ENCODE measurements at places on chromosomes 5 and 9.

DNA sequence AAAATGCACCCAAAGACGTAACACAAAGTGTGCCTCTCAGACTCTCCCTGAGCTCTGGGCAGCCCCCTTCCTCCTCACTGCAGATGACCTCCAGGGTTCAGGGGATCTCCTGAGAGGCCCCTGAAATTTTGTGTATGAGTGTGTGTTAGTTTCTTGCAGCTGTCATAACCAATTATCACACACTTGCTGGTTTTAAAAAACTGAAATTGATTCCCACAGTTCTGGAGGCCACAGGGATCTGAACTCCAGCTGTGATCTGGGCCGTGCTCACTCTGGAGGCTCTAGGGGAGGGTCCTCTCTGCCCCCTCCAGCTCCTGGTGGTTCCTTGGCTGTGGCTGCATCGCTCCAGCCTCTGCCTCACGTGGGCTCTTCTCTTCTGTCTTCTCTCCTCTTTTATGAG is 58.8 kb downstream of the OLFM1 start:
- no peak for DNase-seq

- no peak for DNase-seq
Observed at GRCh38 chr5:71782393-71782770, 63.3 kb downstream of the CARTPT start.

- no peak for DNase-seq
Observed at GRCh38 chr9:99472240-99472915, 250.3 kb downstream of the SEC61B start.

DNA sequence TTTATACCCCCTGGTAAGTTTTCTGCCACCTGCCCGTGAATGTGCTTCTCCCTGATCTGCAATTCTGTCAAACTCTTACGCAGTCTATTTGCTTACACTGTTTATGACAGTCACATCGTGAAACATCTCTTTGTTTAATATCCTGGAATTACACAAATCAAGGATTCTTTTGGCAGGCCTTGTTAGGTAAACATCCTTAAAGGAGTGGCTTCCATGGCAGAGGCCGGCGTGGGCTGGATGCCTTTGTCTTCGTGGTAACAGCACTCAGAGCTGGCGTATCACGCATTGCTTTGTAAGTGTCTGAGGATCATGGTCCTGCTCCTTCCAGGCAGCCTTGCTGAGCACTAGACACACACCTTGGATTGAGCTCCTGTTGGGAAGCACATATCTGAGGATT is 145.7 kb downstream of the IRX1 start:
- no peak for DNase-seq

- DNase-seq: no peak
Observed at GRCh38 chr9:117096138-117096537, 318.7 kb downstream of the ASTN2 start.

DNA sequence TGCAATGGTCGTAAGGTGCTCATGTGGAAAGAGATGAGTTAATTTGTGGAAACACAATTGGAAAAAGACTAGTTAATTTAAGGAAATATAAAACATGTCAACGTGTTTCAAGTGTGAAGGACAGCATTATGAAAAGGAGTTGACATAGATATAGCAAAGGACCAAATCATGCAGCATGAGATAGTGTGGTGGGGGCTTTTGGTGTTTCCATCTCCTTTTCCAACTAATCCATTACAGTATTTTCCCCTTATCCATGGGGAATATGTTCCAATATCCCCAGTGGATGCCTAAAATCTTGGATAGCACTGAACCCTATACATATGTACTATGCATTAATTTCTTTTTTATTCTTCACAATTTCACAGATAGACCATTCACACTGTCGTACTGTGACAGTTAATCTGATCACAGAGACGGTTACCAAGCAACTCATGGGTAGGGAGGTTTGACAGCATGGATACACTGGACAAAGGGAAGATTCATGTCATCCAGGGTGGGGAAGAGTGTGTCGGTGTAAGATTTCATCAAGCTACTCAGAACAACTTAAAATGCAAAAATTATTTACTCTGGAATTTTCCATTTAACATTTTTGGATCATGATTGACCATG is 238.6 kb downstream of the CDH12 start:
- DNase-seq: no peak

GRCh38 chr5:150347003-150347402 is 10.5 kb upstream of the TCOF1 start:
- DNase-seq: no peak

- no peak for DNase-seq
Observed at GRCh38 chr9:34573599-34574325, 15.8 kb downstream of the CNTFR start.

GRCh38 chr5:62795926-62796325 is 217.3 kb downstream of the LRRC70 start:
- DNase-seq: no peak

Measured in ecto neural progenitor cell (in vitro differentiated cells).